ENCODE measurements at places on chromosomes 5 and 9. TPM values are rescaled to one million over a fixed set of nuclear protein-coding genes. Genes with fewer than 3 reads are reported as not detected.

DNA sequence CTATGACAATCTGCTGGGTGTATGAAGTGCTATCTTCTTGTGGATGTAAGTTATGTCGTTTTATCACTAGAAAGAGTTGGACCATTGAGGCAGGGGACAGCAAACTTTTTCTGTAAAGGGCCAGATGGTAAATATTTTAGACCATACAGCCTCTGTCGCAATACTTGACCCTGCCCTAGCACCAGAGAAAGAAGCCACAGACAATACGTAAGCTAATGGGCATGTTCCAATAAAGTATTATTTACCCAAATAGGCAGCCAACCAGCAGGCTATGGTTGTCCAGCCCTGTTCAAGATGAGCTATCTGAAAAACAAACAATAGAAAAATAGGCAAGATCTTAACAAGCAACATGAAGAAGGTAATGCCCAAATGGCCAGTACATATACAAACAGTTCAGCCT lies 36.4 kb downstream of the MTX3 start:
- no peak for DNase-seq

GRCh38 chr9:137771580-137771979 lies 106.0 kb upstream of the CACNA1B start:
- no peak for DNase-seq

DNA sequence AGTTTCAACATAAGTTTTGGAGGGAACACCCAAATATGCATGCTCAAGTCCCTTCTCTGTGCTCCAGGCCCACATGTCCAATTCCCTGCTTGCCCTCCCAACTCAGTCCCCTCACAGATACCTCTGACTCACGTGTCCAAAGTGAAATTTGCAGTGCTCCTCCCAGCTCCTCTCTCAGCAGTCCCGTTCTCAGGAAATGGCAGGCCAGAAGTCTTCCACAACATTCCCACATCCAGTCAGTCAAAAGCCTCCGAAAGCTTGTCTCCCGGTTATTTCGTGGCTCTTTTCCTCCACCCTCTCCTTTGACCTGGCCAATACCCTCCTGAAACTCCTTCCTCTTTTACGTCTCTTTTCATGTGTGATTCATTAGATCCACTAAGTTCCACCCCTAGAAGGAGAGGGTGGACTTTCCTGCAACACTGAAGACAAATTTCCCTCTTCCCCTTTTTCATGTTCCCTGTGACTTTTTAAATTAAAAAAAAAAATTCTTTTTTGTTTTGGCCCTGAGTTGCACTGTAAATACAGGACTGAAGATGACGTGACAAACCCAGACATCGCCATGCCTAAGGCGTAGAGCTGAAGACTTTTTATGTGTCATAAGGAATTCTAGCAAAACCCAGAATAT lies 12.8 kb upstream of the MGAT1 start:
- no peak for DNase-seq

DNA sequence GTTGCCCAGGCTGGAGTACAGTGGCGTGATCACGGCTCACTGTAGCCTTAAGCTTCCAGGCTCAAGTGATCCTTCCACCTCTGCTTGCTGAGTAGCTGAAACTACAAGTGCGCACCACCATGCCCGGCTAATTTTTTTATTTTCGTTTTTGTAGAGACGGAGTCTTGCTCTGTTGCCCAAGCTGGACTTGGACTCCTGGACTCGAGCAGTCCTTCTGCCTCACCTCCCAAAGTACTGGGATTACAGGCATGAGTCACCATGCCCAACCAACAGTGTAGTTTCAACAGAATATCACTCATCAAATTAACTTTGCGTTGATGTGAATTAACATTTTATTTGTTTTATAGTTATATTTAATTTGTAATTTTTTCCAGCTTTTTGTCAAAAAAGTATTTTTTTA lies 45.3 kb downstream of the WDR70 start:
- DNase-seq, result no peak

SLC25A2 gene
- not detected for total RNA-seq

ARL14EPL gene
- total RNA-seq, result not detected

Measured in foreskin keratinocyte (primary cell).